Stimulated activated CD4-positive, alpha-beta T cell treated with anti-CD3 and anti-CD28 coated beads, Interleukin-4, amount 100 ng/mL, for 24 hours (primary cell): ENCODE measurements at places on chromosomes 3 and 15.

DNA sequence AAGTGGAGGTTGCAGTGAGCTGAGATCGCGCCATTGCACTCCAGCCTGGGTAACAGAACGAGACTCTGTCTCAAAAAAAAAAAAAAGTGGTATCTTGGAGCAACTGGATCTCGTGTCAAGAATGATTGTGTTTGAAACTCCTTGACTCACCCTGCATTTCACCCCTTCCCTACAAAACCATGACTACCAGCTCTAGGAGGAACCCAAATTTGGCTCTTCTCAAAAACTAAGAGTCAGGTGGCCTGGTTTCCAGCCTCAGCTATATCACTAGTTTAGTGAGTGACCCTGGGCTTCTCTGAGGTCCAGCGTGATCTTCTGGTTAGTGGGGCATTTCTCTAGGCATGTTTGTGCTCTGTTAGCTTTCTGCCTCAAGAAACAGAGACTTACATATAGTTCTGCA is 222.1 kb downstream of the FAM43A start:
- DNase-seq, result no peak

GRCh38 chr15:78149805-78150751 is 916 bp downstream of the IDH3A start:
- DNase-seq, result no peak

- peak; percentile 61 for DNase-seq
Observed at GRCh38 chr15:44584162-44584749, 47.3 kb downstream of the EIF3J start.

GRCh38 chr3:122991236-122991985 is 36.2 kb downstream of the SEMA5B start:
- DNase-seq, result no peak

DNA sequence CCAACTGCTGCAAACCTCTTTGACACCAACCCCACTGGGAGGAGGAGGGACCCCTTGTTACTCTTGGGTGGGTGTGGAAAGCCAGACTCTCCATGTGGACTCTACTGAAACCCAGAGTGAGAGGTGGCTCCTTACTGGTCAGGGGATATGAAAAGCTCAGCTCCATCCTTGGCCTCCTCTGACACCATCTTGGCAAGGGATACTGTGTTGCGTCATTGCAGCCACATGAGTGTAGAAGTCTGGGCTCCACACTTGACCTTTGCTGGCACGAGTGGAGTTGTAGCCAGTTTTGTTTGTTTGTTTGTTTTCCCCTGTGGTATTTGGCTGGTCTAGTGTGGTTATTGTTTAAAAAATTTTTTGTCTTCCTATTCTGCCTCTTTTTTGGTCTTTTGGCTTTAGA is 289.1 kb downstream of the GAP43 start:
- no peak for DNase-seq

GRCh38 chr15:79089331-79089889 is 1.2 kb downstream of the RASGRF1 start:
- DNase-seq, result no peak

GRCh38 chr3:6396631-6397030 is 464.3 kb upstream of the GRM7 start:
- no peak for DNase-seq

DNA sequence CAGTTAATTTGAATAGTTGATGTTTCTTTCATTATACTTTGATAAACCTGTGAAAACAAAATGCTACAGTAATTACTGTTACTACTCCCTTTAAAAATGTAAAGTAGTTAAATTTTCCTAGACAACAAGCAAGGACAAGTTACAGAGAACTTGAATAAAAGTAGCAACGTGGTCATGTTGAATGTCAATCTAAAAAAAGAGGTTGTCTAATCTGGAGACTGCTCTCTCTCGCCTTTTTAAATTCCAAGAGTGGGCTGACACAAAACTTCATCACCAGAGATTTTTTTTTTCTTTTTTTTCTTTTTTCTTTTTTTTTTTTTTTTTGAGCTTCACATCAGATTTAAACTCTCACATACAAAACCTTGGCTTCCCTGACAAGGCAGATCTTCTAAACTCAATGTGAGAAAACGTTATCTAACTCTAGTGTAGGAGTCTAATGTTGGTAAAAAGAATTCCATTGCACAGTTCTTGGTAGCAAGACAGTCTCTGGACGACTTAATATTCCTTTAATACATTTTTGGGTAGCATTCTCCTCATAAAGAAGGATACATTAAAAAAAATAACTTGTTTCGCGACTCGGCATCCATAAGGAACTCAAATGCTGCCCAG is 4.1 kb downstream of the FOXP1 start:
- no peak for DNase-seq

- no peak for DNase-seq
Observed at GRCh38 chr15:40764629-40765103, 798 bp downstream of the GCHFR start.

DNA sequence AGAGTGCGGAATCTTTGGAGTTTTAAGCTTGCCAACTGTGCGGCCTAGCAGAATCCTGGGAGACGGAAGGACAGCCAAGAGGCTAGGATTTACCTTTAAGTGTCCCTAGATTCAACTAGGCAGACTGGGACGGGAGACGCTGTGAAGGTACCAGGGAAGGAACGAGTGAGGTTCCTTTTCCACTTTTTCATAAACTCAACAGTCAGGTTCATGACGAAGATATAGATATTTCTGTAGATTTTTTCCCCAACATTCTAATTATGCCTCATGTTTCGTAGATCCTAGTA is 564 bp upstream of the GABPB1 start:
- DNase-seq, result no peak
